Karpas-422 (cell line): ENCODE measurements at places on chromosomes 1 and 21. TPM values are rescaled to one million over a fixed set of nuclear protein-coding genes. Genes with fewer than 3 reads are reported as not detected.

DNA sequence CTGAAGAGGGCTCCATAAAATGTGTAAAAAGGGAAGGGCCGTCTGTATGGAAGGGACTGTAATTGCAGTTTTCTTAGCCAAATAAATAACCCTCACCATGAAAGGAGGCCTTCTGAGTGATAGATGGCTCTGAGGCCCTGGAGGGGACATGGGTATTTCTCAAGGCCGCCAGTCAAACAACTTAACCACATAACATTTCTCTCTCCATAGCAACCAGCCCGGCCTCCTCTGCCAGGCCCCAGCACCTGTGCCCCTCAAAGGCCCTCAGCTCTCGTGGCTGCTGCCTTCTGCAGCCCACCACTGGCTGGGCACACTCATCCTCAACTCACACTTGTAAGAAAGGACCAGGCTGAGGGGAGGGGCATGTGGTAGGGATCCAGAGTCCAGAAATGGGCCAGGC, 57.0 kb upstream of the GJB5 start:
- DNase-seq, result no peak

GRCh38 chr1:229088711-229089110, 182.2 kb upstream of the RAB4A start:
- DNase-seq, result no peak

- DNase-seq, result no peak
These were observed 570.2 kb downstream of the DPYD start for GRCh38 chr1:97350662-97351061.

DNA sequence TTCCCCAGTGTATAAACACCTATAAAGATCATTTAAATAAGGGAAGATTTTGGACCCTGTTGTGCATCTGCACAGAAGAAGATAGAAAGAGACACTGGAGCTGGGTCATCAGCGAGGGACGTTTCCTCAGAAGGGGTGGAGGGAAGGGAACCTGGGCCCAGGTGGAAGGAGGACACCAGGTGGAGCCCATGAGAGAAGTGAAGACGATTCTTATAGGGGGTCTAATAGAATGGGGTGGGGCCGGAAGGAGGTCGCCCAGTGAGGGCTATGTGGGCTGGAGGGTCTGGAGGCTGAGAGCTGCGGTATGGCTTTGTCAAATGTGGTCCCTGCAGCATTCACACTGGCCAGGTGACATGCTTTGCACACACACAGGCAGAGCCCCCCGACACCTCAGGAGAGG, 13.7 kb downstream of the KIRREL1 start:
- DNase-seq, result no peak

- no peak for DNase-seq
These were observed 249.8 kb downstream of the USH2A start for GRCh38 chr1:216173376-216173995.

Gene LAPTM5
- 117 and 184 TPM in 2 replicates for total RNA-seq

Gene LRRC38
- total RNA-seq, result not detected in 2 replicates

DNA sequence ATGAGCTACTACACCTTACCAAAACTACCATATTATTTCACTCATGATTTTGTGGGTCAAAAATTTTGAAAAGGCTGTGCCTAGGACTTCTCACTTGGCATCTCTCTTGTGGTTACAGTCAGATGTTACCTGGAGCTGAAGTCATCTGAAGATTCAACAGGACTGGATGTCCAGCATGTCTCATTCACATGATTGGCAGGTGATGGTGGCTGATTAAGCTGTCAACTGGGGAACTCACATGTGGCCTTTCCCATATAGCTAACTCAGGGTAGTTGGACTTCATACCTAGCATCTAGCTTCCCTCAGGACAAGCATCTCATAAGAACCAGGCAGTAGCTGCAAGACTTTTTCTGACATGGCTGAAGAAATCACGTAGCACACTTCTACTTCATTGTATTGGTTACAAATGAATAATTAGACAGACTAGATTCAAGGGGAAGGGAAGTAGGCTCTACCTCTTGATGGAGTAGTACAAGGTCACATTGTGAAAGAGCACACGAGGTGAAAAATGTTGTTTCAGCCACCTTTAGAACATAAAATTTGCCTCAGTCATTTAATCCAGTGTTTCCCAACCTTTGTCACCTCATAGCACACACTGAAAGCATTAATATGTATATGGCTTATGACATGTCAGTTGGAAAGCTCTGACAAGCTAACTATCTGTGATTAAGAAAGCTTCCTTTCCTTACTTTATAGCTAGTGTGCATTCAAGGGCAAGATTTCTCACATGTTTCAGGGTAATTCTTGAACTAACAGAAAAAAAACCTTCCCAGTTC, 68.0 kb upstream of the PTGFRN start:
- peak; percentile 26 for DNase-seq

DNA sequence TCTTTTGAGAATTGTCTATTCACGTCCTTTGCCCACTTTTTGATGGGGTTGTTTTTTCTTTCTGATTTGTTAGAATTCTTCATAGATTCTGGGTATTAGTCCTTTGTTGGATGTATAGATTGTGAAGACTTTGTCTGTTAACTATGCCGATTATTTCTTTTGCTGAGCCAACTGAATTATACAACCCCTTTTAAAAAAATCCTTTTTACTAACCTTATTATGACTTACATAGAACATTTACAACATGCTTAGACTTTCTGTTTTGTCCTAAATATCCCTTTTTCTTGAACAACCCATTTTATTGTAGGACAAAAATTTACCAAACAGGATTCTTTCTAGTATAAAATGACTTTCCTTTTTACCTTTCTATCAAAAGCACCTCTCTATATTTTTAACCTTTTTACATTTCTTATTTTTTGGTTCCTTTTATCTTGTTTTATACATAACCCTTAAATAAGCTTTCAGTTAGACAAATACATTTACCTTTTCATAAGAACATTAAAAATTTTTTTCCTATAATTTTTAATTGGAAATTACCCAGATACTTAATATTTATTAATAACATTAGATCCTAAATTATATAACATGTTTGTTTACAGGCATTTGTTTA, 70.4 kb upstream of the TTLL7 start:
- DNase-seq, result peak; percentile 43

DNA sequence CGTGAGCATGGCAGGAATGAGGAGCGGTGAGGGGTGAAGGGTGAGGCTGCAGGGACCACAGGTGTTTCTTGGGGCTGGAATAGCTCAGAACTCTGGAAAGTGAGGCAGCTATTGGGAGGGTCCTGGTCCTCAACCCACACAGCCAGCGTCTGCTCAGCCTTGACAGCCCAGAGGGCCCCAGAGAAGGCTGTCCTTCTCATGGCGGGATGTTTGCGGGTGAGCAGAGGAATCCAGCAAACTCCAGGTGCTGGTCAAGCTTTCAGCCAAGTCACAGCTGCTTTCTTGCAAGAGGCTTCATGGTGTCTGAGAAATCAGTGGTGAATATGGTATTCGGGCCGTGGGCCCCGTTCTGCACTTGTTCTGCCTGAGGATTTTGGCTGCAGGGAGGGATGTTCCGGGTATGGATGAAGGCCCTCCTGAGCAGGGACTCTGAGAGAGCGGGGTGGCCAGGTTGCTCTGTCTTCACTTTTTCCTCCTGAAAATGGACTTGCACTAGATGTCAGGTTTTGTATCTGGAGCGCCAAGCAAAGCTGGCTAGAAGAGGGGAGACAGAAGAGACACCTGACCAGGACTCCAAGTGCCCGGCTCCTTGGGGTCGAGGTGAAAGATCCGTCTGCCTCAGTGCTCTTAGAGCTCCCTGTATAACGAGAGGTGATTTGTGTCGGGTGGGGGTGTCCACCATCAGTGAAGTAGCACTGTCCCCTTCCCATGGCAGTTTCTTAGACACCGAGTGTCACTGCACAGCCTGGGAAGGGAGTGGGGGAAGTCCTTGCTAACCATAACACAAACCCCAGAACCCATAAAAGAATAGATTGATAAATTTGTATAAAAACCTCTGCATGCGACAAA, 139.9 kb downstream of the PEX14 start:
- DNase-seq, result no peak

DNA sequence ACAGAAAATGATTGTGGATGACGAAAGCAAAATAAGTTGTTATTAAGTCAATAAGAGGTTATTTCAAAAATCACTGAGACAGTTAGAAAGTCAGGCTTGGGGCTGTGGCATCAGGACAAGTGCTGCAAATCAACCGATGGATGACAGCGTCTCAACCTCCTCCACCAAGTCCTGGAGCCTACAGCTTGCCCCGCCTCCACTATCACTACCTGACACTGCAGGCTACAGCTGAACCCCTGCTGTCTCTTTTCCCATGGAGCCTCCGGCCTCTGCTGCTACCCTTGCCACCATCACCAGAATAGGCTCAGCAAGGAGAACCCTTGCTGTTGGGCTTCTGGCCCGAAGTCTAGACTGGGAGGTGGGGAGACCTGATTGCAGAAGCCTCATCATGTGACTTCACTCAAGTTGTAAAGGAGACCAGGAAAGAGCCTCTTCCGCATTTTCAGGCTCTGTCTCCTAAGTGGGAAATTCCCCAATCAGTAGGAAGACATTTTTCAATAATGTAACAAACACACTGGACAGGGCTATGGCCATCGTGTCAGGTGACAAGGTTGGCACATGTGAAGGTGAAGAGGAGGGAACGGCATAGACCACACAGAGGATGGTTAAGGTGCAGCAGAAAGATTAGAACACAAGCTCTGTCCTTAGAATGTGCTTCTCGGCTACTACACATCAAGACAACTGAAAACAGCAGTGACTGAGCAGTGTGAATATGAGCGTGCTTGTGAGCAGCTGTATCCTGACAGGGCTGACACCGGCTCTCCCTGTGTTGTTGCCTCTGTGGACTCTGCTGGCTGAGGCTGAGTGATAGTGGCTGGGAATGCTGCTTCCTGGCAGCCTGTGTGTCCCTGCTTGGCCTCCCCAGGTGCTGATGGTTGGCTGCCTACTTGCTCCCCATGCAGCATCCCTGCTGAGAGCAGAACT, 660.7 kb downstream of the PTPRU start:
- no peak for DNase-seq

DNA sequence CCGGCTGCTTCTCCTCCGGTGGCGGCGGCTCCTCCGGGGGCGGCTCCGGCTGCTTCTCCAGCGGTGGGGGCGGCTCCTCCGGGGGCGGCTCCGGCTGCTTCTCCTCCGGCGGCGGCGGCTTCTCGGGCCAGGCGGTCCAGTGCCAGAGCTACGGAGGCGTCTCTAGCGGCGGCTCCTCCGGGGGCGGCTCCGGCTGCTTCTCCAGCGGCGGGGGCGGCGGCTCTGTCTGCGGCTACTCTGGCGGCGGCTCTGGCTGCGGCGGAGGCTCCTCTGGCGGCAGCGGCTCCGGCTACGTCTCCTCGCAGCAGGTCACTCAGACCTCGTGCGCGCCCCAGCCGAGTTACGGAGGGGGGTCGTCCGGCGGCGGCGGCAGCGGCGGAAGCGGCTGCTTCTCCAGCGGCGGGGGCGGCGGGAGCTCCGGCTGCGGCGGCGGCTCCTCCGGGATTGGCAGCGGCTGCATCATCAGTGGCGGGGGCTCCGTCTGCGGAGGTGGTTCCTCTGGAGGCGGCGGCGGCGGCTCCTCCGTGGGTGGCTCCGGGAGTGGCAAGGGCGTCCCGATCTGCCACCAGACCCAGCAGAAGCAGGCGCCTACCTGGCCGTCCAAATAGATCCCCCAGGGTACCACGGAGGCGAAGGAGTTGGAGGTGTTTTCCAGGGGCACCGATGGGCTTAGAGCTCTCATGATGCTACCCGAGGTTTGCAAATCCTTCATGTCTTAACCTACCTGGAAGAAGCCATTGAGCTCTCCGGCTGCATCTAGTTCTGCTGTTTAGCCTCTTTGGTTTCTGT, 2.0 kb downstream of the LORICRIN start:
- DNase-seq, result no peak

Gene PODN
- total RNA-seq, result not detected in 2 replicates

GRCh38 chr1:20507248-20507563, 745 bp downstream of the MUL1 start:
- DNase-seq, result peak; percentile 54

Gene GBP7
- total RNA-seq, result not detected in 2 replicates

- no peak for DNase-seq
These were observed 24.8 kb downstream of the PHTF1 start for GRCh38 chr1:113734357-113735055.

Gene SH2D2A
- total RNA-seq, result not detected in 2 replicates

GRCh38 chr1:2086446-2087078, 36.4 kb downstream of the PRKCZ start:
- no peak for DNase-seq

DNA sequence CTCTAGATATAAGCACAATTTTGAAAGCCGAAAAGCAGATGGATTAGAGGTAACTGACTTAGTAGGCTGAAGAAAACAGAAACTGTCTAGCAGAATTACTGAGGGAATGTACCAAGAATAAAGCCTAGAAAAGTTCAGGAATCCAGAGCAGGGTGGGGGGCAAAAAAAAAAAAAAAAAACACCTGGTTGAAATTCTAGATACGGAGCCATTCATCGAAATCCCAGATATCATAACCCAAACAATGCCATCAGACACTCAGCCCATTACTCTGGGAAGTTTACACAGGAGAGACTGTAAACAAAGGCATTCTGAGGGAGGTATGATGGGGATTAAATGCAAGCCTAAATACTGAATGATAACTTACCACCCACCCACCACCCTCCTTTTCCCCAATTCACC, 45.6 kb downstream of the ENAH start:
- DNase-seq, result no peak

Gene ARHGAP30
- 36.5 and 59.6 TPM in 2 replicates for total RNA-seq

DNA sequence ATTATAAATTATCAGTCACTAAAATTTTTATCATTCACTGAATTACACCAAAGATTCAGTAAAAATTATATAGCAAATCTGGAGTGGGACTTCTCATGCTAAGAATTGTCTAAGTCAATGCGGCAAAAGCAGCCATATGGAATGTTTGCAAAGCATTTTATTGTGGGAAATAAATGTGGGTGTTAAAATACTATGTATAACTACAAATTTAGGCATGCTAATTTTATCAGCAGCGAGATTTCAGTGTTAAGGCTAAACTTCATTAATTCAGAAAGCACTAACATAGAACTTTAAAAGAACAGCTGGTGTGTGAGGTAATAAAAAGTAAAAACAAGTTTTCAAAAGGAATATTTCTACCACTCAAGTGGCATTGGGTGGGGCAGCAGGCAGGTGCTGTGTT, 21.4 kb downstream of the COLGALT2 start:
- no peak for DNase-seq

- no peak for DNase-seq
These were observed 36.2 kb upstream of the ACTRT2 start for GRCh38 chr1:2985067-2985561.

Gene RCSD1
- 85.4 and 116 TPM in 2 replicates for total RNA-seq

DNA sequence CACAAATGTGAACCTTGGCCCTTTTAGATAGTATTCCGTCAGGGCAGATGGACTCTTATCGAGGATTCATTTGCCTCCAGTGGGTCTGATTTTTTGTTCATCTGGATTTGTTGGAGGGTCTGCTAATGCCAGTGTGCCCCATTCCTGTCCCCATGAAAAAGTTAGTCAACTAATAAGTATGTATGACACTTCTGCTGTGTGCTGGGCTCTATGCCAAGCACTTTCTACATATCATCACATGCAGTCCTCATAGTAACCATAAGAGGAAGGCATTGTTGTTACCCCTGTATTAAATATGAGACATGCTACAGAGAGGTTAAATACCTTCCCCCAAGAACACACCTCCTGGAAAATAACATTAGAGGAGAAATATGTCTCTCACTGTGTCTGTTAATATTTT, 46.6 kb upstream of the MAB21L3 start:
- no peak for DNase-seq

Gene LORICRIN
- total RNA-seq, result not detected in 2 replicates

- DNase-seq, result no peak
These were observed 499.2 kb downstream of the SETD4 start for GRCh38 chr21:35561116-35561515.

Gene ANKRD13C
- total RNA-seq, result 34.3 and 40.0 TPM in 2 replicates

Gene BMP8A
- total RNA-seq, result not detected in 2 replicates

GRCh38 chr1:41862384-41863221, 56.1 kb downstream of the HIVEP3 start:
- DNase-seq, result no peak

Gene FAM110D
- not detected in 2 replicates for total RNA-seq

Gene PRDM16
- not detected in 2 replicates for total RNA-seq
